ENCODE measurements at places on chromosomes 7 and 10.

DNA sequence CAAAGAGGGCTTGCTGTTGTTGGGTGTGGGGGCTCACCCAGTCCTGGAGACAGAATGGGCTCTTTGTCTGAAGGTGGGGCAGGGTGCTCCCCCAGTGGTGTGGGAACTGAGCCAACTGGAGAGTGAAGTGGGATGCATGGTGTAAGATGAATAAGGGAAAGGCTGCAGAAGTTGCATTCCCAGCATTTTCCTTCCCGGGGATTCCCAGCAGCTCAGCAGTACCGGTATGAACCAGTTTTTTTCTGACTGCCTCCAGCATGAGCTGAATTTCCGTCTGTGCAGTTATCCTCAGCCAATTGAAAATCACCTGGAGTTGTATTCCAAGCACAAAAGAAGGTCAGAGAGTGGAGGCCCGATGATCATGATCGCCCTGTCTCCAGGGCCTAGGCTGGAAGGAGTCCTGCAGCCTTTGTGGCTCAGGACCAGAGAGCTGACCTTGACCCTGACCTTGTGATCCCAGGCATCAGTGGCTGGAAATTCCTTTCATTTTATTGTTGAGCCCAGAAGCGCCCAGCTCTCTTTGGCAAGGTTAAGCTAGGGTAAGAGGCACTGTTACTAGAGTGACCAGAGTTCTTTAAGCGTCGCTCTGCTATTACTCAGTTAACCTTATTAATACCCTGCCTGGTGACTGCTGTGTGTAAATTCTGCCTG is 33.4 kb downstream of the OGDH start:
- DNase-seq, result peak; percentile 73

GRCh38 chr7:106643216-106644000 is 17.6 kb downstream of the CCDC71L start:
- DNase-seq, result no peak

GRCh38 chr10:19876570-19876969 is 60.3 kb downstream of the PLXDC2 start:
- DNase-seq, result no peak

GRCh38 chr7:85423209-85423895 is 236.5 kb upstream of the SEMA3D start:
- DNase-seq, result no peak

- DNase-seq, result no peak
Observed at GRCh38 chr10:86204421-86205305, 161.9 kb downstream of the GRID1 start.

DNA sequence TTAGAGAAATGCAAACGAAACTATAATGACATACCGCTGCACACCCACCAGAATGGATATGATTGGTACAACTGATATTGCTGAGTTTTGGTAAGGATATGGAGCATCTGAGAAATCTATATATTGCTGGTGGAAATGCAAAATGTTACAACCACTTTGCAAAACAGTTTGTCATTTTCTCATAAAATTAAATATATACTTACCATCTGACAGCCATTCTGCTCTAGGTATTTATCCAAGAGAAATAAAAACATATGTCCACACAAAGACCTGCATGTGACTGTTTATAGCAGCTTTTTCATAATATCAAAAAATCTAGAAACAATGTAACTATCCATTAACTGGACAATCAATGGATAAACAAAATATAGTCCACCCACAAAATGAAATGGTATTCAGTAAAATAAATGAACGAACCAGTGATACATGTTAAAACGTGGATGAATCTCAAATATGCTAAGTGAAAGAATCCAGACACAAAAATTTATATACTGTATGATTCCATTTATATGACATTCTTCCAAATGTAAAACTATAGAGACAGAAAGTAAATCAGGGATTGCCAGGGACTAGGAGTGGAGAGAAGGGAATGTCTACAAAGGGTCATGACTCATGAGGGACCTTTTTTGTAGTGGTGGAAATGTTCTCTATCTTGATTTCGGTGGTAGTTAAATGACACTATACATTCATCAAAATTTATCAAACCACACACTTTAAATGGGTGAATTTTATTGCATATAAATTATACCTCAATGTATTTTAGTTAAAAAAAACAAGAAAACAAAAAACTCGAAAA is 312.0 kb upstream of the GLI3 start:
- no peak for DNase-seq

- no peak for DNase-seq
Observed at GRCh38 chr10:49651039-49651835, 28.2 kb upstream of the C10orf53 start.

- no peak for DNase-seq
Observed at GRCh38 chr7:1490837-1491236, 13.4 kb downstream of the INTS1 start.

DNA sequence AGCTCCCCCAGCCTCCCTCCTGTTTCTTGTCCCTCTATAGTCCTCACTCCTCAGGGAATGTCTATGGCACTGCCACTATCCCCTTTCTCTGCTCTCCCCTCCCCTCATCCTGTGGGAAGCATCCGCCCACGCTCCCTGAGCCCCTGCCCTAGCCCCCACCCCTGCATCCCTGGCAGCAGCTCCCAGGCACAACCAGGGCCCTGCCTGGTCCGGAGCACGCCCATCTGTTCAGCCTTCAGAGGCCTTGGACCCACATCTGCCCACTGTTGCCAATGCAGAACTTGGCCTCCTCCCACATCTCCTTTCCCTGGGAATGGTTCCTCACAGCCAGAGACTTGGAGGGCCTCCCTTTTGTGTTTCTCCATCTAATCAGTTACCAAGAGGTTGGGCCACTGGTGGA is 20.4 kb upstream of the TBRG4 start:
- no peak for DNase-seq

DNA sequence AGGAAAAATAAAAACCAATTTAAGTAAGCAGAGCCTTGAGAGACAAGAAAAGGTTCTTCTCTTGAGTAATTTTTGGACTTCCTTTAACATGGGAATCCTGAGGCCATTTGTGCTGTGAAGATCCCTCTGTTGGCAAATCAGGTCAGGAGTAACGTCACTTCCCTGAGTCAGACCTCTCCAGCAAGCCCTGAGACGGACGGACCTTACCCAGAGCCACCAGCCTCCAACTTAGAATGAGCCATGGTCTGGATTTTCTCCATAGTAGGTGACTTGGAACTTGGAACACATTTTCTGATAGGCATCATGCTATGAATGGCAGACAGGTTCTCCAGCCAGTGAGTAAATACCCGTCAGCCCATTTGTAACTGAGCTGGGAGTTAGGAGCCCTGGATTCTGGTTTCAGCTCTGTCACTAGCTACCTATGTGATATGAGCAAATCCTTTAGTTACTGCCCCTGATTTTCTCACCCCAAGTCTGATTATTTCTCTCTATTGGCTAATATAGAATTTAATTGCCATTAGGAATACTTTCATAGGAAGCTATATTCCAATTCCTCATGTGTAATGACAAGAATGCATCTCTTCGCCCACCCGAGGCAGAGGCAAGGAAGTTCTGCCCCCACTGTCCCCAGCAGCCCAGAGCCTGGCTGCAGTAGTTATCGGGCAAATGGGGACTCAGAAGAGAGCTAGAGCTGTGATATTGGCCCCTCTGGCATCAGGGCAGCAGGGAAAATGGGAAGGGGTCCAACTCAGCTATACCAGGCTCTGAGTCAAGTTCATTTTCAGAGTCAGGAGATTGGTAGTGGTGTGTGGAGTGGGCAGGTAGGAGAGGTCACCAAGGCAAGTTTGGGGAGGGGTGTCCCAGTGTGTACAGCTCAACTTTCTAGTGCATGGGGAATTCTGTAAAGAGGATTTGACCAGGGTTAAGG is 153.7 kb upstream of the AGK start:
- no peak for DNase-seq

GRCh38 chr7:4715410-4715776 is 33.3 kb downstream of the FOXK1 start:
- DNase-seq, result no peak

GRCh38 chr7:16929146-16929762 is 47.5 kb upstream of the AGR3 start:
- DNase-seq, result no peak

DNA sequence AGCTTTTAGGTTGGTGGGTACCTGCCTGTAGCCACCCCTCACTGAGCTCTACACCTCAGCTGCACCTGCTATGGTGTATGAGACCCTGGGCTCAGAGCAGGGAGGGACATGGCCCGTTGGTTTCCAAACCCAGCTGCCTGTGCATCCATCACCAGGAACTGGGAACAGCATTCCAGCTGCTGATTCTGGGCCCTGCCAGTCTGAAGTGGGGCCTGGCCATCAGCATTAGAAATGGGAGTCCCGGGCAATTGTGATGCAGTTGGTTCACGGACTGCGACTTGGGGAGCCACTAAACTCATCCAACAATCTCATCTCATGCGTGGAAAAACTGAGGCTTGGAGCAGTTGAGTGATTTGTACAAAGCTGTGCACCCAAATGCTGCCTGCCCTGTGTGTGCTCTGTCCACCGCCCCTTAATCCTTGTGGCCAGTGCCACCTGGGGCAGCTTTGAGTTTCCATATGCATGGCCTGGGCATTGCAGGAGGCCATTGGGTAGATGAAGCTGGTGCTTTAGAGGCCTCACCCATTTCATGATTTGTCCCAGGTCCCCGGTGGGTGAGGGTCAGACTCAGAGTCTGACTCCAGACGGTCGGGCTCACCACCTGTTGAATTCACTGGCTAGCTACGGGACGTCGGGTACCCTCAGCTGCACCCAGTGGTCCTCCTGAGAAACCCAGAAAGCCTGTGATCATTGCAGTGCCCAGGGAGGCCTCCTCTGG is 109.0 kb upstream of the SHH start:
- DNase-seq, result no peak

GRCh38 chr7:7911369-7912123 is 57.0 kb upstream of the GLCCI1 start:
- no peak for DNase-seq

- DNase-seq, result no peak
Observed at GRCh38 chr10:103564116-103564501, 70.6 kb downstream of the NEURL1 start.

DNA sequence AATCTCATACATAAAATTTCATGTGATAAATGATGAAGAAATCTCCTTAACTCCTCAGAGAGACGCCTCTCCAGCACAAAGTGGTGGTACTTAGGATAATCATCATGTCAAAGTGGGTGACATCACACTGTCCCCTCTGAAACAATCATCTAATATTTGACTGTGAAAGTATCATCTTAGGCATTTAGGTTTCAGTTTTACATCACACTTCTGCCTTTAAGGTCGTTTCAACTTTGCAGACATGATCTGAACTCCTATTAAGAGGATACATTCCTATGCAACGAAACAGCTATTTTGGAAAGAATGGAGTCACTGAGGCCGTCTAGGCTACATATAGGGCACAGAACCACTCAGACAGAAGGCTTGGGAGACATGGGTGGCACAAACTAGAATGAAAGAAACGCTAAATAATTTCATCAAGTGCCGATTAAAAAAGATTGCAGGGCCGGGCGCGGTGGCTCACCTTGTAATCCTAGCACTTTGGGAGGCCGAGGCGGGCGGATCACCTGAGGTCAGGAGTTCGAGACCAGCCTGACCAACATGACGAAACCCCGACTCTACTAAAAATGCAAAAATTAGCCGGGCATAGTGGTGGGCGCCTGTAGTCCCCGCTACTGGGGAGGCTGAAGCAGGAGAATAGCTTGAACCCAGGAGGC is 2.0 kb downstream of the VOPP1 start:
- DNase-seq, result no peak

GRCh38 chr10:28202941-28203352 is 99.9 kb downstream of the MPP7 start:
- DNase-seq, result no peak

GRCh38 chr10:81733542-81733941 is 141.5 kb upstream of the NRG3 start:
- DNase-seq, result no peak

GRCh38 chr10:86664341-86665217 is 3.7 kb upstream of the LDB3 start:
- no peak for DNase-seq

DNA sequence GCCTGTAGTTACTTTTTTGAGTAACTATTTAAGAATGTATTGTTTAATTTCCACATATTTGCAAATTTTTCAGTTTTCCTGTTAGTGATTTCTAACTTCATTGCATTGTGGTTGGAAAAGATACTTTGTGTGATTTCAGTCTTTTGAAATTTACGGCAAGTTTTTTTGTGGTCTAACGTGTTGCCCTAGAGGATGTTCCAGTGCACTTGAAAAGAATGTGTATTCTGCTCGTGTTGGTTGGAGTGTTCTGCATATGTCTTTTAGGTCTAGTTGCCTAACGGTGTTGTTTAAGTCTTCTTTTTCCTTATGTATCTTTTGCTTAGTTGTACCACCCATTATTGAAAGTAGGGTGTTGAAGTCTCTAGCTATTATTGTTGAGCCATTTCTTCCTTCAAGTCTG is 59.7 kb downstream of the LCOR start:
- DNase-seq, result no peak

GRCh38 chr7:22791204-22792158 is 31.2 kb downstream of the TOMM7 start:
- no peak for DNase-seq

GRCh38 chr10:4008676-4009382 is 223.8 kb upstream of the KLF6 start:
- DNase-seq, result no peak

DNA sequence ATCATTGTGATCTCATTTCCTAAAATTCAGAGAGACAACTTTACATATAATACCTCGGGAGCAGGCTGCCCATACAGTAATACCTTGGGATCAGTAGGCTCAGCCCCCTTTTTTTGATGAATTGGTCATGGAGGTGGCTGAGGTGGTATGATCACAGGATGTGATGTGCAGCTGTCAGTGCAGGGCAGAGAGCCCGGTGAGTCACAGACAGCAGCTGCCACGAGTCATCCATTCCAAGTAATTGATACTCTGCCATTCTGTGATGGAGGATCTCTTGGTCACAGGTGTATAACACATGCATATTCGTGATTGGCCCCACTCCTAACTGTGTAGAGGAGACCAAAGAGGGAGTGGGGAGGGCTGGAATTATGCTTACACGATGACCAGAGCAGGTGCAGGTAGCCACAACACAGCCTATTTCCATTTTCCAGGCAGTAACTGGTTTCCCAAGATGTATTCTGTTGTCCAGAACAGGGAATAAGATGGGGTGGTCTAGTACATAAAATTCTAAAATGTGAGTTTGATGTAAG is 14.1 kb downstream of the NRCAM start:
- DNase-seq, result no peak

DNA sequence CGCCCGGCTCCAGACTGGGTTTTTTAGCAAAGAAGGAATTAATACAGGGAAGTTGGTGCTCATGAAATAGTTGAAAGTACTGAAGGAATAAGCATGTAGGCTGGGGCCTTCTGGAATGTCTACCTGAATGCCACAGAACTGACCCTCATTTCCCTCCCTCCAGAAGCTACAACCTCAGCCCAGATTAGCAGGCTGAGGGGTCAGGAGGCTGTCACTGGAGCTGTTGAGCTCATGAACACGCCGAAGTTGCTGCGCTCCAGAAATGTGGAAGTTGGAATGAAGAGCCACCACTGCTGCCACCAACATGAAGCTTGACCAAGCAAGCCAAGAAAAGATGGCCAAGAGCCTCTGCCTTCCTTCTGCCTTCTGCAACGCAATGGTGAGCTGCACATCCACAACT is 52.2 kb upstream of the KMT2E start:
- no peak for DNase-seq

All from glomerular endothelial cell (primary cell).